Activated T-helper 9 cell treated with anti-CD3 and anti-CD28 coated beads, Interleukin-2, amount 50 U/mL, for 16 hours (primary cell): ENCODE measurements at places on chromosomes 7 and 10.

GRCh38 chr10:65570143-65571010, 1355.5 kb upstream of the LRRTM3 start:
- no peak for DNase-seq

DNA sequence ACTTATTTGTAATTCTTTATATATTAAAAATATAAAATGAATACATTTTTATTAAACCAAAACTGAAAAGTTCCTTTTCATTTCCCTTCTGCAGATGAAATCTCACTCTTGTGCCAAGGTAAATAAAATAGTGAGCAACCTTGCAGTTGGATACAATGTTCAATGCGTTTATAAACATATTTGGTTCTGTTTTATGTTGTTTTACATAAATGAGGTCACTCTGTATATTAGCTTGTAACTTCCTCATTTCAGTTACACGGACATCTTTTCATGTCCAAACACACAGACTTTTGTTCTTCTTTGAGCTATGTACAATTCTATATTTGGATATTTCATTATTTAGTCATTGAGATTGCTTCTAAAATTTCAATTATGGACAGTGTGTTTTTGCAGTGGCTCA, 107.7 kb downstream of the BBS9 start:
- DNase-seq, result no peak

GRCh38 chr7:39829028-39829427, 121.0 kb upstream of the CDK13 start:
- DNase-seq, result no peak

DNA sequence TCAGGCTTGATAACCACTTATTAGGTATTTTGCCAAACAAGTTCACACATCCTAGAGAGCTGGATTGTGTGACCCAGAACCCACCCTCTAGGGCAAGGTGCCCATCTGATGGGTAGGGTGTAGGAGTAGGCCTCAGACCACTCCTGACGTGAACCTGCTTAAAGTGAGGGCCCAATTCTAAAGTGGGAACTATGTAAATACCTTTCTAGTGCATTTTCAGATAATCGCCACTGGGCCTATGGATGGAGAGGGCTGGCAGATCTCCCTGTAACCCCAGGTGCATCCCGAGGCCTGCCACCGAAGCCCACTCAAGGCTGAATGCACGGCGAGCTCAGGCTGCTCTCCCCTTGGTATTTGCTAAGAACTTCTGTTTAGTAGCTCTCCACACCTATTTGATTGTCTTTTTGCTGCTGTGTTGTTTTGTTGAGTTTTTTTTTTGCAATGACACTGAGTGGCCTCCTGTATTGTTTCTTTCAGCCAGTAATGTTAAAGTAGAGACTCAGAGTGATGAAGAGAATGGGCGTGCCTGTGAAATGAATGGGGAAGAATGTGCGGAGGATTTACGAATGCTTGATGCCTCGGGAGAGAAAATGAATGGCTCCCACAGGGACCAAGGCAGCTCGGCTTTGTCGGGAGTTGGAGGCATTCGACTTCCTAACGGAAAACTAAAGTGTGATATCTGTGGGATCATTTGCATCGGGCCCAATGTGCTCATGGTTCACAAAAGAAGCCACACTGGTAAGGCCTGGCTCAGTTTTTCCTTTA, 71.7 kb downstream of the IKZF1 start:
- no peak for DNase-seq

DNA sequence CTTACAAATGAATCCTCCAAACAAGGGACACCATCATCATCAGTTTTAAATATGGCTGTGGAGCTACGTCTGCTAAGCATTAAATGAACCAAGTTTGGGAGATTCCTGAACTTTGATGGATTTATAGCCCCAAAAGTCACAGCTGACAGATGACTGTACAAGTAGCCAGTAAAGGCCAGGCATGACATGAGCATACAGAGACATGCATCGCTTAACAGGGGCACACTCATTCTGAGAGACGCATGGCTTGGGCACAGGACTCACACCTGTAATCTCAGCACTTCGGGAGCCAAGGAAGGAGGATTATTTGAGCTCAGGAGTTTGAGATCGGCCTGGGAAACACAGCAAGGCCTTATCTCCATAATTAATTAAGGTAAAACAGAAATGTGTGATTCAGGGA, 166.2 kb downstream of the PARD3 start:
- no peak for DNase-seq

- no peak for DNase-seq
Measured at GRCh38 chr10:44564790-44565189, 179.9 kb upstream of the CXCL12 start.

GRCh38 chr7:29723599-29723998, 82.7 kb upstream of the WIPF3 start:
- DNase-seq, result no peak

DNA sequence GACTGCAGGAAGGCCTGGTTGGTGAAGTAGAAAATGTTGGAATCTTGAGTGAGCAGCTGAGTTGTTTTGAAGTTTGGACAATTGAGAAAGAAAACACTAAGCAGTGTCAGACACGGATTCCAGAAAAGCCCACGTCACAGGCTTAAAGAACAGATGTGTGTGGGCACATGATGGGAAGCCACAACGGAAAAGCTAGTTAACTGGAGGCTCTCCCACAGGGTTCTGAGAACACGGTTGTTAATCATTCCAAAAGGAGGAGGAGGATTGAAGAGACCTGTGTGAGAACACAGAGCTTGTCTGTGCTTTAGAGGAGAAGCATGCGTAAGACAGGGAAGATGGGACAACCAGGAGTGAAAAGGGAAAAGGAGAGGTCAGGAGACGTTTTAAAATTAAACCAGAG, 42.6 kb downstream of the SHH start:
- no peak for DNase-seq

- no peak for DNase-seq
Measured at GRCh38 chr10:69842020-69842419, 40.3 kb downstream of the COL13A1 start.

GRCh38 chr7:43469051-43469450, 113.9 kb upstream of the STK17A start:
- DNase-seq, result no peak

- DNase-seq, result no peak
Measured at GRCh38 chr7:105244594-105244993, 144.1 kb downstream of the SRPK2 start.

DNA sequence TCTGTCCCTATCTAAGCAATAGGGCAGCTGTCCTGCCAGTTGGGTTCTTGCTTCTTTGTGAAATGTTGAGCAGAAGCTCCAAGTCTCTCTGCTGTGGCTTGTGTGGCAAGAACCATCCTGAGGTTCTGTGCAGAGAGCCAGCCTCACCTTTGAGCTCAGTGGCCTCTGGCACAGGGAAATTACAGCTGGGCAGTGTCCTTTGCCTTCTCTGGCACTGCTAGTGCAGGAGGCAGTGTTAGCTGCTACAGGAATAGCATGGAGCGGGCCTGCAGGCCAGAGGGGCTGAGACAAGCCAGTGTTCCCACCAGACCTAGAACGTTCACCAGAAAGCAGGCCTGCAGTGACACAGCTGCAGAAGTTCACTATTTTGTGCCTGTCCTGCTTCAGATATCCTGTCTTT, 1.8 kb downstream of the PRXL2A start:
- no peak for DNase-seq

- DNase-seq, result no peak
Measured at GRCh38 chr7:115299397-115300037, 377.6 kb downstream of the MDFIC start.

DNA sequence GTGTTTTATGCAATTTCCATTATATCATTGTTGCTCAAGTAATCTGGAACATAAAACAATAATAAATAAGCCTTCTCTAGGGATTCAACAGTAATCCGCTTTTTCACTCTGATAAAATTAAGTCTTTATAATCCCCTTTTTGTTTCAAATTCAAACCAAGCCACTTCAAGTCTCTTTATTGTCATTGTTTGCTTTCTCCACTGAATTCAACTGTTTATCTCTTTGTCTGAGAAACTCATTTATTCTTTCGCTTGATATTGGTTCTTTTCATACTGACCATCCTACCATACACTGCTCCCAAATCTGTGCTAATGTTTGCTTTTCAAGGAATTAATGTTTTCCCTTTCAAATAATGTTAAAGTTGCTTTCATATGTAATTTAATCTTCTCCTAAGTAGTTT, 550.4 kb upstream of the PCDH15 start:
- no peak for DNase-seq

GRCh38 chr7:91140982-91141381, 123.3 kb upstream of the FZD1 start:
- no peak for DNase-seq

- no peak for DNase-seq
Measured at GRCh38 chr7:137484326-137484725, 140.8 kb upstream of the PTN start.

DNA sequence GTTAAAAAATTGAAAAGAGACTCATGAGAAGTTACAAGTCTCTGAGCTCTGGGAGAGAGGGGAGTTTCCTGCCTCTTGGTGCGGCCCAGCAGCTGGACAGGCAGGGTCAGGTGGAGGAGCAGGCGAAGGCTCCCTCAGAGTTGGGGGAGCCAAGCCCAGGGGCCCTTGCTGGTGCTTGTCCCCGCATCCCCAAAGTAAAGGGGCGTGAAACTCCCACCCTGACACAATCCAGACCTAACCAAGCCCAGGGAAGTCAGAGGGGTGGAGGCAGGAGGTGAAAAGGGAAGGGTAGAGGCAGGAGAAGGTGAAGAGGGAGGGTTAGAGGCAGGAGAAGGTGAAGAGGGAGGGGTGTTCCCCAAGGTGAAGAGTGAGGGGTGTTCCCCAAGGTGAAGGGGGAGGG, 322.8 kb downstream of the GLRX3 start:
- no peak for DNase-seq
